ENCODE measurements at places on chromosomes 2 and 18.

- DNase-seq: no peak
Observed at GRCh38 chr2:110873056-110873502, 140.7 kb downstream of the ACOXL start.

DNA sequence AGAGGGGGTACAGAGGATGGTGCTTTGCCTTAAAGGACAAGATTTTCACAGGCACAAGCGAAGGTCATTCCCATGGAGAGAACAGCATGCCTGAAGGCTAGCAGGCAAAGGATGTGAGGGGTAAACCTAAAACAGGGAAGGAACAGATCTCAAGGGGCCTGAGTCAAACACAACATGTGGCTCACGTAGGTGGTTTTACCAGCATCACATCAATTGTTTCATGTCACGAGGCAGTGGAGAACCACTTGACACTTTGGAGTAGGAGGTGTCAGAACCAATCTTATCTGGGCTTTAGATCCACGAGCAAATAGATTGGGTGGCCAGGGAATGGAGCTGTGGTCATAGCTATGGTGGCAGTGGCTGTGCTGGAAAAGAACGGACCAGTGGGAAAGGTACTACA is 8.4 kb downstream of the COX5B start:
- DNase-seq: no peak

DNA sequence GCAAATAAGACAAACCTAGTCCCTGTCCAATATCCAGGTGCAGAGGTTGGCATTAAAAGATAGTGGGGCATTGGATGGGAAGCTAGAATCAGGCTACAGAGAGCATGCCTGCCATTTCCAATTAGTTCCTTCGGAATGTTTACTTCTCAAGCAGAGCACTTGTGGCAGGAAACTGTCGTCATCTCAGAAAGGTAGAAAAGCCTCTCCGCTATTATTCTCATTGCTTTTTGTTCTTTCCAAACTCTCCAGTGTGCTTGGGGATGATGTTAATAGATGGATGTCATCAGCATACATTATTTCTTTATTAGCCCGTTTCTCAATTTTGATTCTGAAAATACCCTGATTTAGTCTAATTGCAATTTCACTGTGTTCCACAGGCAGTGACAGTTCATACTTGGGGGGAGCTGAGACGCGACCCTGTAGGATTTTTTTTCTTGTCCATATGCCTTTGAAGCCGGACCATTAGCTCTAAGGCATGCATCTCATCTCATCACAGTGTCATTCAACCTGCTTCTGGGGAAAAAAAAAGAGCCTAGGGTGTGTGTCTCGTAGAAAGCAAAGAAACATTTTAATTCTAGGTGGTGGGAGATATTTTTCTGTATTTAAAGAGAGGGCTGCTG is 7.7 kb downstream of the ASB18 start:
- no peak for DNase-seq

DNA sequence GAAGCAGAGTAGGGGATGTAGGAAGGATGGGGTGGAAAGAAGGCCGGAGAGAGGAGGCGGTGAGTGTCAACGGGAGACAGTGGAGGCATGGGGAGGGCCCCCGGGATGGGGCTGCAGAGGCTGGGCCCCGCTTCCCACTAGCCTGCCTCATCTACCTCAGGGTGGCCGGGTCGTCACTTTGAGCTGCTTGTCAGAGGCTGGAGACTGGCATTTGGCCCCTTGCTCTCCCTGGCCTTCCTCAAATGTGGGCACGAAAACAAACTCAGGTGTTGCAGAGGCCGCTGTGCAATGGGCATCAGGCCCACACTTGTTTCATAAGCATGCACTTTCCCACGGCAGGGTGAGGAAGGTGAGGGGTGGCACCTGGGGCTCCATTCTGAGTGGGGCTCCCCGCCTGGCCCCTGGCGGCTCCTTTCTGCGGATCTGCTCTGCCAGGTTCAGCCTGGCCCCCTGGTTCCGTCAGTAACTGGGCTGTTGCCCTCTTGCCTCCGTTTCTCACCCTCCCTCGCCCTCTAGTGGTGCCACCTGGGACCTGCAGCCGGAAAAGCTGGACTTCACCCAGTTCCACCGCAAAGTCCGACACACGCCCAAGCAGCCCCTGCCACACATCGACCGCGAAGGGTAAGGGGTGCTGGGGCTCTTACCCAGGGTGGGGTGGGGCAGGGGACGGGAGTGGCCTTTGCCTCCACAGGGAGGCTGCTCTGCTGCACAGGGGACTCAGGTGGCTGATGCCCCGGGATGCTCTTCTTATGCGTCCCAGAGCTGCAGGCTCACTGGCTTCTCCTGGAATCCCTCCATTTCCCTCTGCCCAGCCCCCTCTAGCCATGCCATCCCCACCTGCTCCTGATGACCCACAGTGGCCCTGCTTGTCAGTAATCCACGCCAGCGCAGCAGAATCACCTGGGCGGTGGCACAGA is 125.4 kb downstream of the CTIF start:
- DNase-seq: peak; percentile 56

GRCh38 chr2:236171181-236171679 is 3.0 kb upstream of the GBX2 start:
- peak; percentile 60 for DNase-seq

GRCh38 chr2:43000242-43001054 is 208.1 kb upstream of the HAAO start:
- no peak for DNase-seq

- peak; percentile 31 for DNase-seq
Observed at GRCh38 chr2:71995067-71995665, 152.5 kb downstream of the CYP26B1 start.

DNA sequence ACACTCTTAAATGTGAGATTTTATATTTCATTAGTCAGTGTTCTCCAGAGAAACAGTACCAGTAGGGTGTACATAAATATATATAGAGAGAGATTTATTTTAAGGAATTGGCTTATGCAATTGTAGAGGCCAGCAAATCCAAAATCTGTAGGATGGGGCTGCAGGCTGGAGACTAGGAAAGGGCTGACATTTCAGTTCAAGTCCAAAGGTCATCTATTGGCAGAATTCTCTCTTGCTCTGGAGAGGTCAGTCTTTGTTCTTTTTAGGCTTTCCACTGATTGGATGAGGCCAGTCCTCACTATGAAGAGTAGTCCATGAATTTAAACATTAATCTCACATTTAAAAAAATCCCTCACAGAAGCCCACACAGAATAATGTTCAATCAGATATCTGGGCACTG is 170.8 kb upstream of the NCKAP5 start:
- no peak for DNase-seq

DNA sequence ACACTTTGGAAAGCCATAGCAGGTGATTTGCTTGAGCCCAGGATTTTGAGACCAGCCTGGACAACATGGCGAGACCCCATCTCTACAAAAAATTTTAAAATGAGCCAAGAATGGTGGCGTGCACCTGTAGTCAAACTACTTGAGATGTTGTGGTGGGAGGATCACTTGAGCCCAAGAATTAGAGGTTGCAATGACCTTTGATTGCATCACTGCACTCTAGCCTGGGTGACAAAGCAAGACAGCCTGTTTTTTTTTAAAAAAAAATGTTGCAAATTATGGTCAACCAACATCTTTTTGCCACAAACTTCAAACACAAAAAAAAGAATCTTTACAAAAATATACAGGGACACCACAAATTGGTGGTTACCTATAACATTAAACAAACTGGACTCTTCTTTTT is 40.3 kb downstream of the MEX3C start:
- no peak for DNase-seq

GRCh38 chr2:48677450-48677849 is 59.8 kb downstream of the GTF2A1L start:
- no peak for DNase-seq

DNA sequence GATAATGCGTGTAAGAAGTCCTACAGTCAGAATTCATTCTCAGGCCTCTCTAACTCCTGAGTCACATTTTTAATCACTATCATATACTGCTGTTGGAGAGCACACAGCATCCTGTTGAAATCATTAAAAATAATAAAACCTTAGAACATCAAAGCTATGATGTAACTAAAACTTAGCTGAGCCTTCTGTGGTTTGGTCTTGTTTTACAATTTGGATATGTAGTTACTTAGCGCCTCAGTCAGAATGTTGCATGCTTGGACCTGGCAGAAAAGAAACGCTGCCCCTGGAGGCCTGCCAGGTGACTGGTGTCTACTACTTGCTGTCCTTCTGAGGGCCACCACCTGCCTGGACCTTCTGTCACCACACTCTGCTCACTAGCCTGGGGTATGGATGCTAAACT is 261.1 kb upstream of the RASGRP3 start:
- peak; percentile 81 for DNase-seq

GRCh38 chr2:105261061-105261460 is 19.5 kb downstream of the GPR45 start:
- DNase-seq: peak; percentile 88

All from epithelial cell of esophagus (primary cell).